ENCODE measurements at places on chromosomes 4 and X.

GRCh38 chr4:74534121-74534520 is 89.2 kb downstream of the AREG start:
- DNase-seq: no peak

GRCh38 chrX:151391722-151392121 is 5.3 kb upstream of the VMA21 start:
- DNase-seq: no peak

GRCh38 chrX:139850968-139851367 is 81.9 kb downstream of the ATP11C start:
- no peak for DNase-seq

- DNase-seq: no peak
Measured at GRCh38 chr4:152289941-152290340, 246.0 kb downstream of the FBXW7 start.

DNA sequence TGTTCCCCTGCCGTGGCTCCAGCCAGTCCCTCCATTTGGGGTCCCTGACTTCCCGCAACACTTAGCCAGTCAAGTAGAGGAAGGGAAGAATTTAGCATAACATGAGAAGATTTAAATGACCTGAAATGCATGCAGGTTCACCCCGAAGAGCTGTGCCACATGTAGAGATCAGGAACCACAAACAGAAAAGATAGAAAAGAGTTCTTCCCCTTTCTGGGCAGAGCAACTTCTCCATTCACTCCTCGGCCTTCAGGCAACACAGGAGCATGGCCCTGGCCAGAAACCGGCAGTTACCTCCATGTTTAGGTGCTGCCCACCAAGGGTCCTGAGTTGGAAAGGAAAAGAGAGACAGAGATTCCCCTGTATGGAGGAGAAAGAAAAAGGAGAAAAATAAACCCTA is 5.2 kb downstream of the NLRP2B start:
- no peak for DNase-seq

- peak; percentile 8 for DNase-seq
Measured at GRCh38 chr4:153486281-153487151, 20.4 kb downstream of the TMEM131L start.

DNA sequence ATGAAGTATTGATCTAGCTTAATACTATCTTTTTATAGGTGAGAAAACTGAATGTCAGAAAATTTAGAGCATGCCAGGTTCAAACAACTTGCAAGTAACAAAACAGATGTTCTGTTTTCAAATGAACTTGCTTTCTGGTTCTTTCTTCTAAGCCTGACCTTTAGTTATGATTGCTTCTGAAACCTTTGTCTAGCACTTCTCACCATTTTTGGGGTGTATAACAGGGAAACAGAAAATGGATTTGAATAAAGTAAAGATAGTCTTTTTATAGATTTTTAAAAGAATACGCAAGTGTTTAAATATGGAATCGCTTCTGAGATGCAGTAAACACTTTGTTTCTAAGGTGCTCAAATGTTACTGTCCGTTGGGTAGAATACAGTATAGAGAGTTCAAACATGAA is 687.2 kb upstream of the CPEB2 start:
- no peak for DNase-seq

DNA sequence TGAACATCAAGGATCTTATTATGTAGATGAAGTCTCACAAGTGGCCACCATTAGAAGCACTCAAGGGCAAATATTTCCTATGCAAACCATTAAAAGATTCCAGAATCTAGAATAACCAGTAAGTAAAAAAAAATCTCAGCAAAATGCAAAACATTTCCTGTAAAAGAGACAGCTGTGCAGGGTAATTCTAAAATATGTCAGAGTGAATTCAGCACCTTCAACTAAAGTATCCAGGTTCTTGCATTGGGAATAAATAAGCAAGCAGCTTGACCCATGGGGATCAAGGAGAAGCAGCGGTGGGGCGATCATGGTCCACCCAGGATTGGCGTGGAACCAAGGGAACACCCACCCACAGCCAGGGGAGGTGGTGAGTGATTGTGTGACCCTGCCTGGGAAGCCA is 2188.9 kb downstream of the PCDH7 start:
- no peak for DNase-seq
